ENCODE measurements at places on chromosomes 5 and 9.

GRCh38 chr5:124847907-124848306, 101.5 kb upstream of the ZNF608 start:
- DNase-seq, result no peak

- no peak for DNase-seq
Measured at GRCh38 chr5:172635038-172635437, 6.0 kb upstream of the NEURL1B start.

GRCh38 chr9:123005964-123006363, 27.5 kb upstream of the GPR21 start:
- no peak for DNase-seq

GRCh38 chr5:14209222-14209822, 66.2 kb downstream of the TRIO start:
- DNase-seq, result no peak

DNA sequence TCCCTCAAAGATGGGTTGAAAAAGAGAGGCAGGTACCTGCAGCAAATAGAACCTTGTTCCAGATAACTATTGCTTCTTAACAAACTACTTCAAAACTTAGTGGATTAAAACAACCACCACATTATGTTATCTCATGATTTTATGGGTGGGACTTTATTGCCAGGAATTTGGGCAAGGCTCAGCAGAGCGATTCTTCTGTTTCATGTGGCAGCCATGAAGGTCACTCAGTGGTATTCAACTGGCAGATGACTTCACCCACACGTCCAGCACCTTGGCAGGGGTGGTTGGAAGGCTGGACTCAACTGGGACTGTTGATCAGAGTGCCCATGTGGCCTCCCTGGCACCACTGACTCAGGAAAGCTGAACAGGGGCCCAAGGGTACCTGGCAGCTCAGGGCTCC, 112.0 kb downstream of the HSD17B3 start:
- DNase-seq, result no peak

GRCh38 chr5:96054311-96055030, 92.8 kb upstream of the ELL2 start:
- no peak for DNase-seq

DNA sequence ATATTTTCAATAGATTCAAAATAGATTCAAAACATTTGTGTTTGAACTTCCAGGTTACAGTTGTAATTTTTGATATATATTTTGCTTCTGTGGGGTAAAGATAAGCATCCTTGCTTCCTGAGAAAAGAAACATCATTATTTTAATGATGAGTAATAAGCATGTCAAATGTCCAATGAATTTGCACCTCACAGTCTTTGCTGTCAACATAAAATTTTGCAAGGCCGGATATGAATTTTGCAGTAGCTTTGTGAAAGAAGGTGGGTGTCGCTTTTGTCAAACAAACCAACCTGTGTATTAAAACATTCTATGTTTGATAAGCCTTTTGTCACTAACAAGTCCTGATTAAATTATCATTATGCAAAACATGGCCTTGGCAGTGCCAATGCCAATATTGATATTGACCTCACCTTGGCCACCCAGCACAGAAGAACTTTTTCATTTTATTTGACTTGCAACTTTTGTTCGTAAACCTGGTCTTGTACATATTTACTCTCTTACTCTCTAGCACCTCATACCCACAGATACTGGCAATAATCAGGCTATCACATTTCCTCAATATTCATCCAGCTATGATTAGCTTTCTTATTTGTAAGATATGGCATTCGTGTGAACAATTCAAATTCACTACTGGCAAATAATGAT, 645.0 kb upstream of the KLF4 start:
- no peak for DNase-seq

GRCh38 chr5:158812408-158812807, 287.3 kb downstream of the EBF1 start:
- peak; percentile 4 for DNase-seq

DNA sequence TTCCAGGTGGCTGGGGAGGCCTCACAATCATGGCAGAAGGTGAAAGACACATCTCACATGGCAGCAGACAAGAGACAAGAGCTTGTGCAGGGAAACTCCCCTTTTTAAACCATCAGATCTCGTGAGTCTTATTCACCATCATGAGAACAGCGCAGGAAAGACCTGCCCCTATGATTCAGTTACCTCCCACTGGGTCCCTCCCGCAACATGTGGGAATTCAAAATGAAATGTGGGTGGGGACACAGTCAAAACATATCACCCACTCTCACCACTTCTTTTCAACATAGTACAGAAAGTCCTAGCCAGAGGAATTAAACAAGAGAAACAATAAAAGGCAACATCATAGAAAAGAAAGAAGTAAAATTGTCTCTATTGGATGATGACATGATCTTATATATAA, 223.4 kb upstream of the SLC24A2 start:
- DNase-seq, result peak; percentile 56

DNA sequence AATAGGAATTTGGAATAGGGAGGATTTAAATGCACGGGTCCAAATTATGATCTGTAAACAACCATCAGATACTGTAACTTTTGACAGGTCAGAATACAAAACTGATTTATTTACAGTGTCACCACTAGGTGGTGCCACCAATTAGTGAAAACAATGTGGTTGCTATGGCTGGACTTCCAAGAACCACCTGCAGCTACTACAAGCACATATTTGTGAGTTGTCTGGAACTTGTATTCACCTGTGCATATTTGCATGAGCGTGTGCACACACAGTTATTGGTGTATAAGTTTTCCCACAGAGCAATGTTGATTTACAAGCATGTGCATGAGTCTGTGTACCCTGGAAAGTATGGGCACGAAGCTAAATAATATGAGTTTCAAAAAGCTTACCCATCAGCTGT, 3.0 kb upstream of the HRCT1 start:
- peak; percentile 19 for DNase-seq

GRCh38 chr9:78396087-78396486, 99.2 kb downstream of the PSAT1 start:
- no peak for DNase-seq

DNA sequence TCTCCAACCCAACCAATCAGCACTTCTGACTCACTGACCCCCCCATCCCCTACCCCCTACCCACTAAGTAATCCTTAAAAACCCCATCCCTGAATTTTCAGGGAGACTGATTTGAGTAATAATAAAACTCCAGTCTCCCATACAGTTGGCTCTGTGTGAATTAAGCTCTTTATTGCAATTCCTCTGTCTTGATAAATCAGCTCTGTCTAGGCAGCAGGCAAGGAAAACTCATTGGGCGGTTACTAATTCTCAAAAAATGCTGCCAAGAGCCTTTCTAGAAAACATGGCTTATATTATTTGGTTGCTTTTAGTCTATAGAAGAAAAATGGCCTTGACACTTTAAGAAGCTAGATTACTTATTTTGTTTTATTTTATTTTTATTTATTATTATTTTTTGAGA, 131.7 kb downstream of the SUSD1 start:
- no peak for DNase-seq

DNA sequence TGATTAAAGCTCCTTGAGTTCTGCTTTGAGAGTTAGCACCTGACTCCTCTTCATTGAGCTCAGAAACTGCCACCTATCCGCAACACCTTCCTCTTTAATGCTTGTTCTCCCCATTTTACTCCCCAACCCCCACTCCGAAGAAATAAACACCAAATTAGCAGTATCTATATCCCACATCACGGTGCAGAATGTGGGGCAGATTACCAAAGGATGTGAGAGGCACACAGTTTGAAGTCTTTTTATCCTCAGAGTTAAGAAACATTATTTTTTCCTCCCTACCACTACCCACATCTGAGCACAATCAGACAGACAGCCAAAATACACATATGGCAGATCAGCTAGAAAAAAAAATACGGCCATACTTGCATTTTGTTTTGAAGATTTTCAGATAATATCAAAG, 26.1 kb upstream of the IL7R start:
- no peak for DNase-seq

GRCh38 chr9:88748566-88749261, 213.7 kb downstream of the NXNL2 start:
- no peak for DNase-seq

- DNase-seq, result no peak
Measured at GRCh38 chr5:159426694-159427093, 96.4 kb upstream of the IL12B start.

DNA sequence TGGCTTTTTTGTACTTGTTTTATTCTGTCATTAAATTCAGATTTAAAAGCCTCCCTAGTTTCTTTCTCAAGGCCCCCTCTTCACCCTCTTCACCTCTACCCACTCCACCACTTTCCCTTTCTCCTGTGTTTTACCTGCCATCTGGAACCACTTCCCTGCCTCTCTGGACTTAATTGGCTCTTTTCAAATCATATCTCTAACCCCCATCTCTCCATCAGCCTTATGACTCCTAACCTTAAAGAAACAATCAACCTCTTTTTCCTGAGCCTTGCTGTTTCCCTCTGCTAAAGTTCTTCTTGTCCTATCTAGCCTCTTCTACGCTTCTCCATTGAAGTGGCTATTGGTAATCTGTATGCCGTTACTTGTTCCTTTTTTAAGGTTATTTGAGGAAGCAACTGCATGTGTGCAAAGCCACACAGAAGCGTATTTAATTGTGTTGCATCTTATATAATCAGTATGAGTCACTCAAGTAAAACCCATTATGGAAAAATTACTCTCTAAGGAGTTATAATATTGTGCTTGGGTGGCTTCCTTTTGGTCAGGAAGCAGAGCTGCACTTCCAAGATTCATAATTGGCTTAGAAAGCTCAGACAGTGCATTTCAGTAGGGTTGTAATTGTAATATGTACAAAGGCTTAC, 653.6 kb upstream of the ITGA1 start:
- no peak for DNase-seq

- DNase-seq, result no peak
Measured at GRCh38 chr5:6949230-6949629, 236.0 kb downstream of the TENT4A start.

DNA sequence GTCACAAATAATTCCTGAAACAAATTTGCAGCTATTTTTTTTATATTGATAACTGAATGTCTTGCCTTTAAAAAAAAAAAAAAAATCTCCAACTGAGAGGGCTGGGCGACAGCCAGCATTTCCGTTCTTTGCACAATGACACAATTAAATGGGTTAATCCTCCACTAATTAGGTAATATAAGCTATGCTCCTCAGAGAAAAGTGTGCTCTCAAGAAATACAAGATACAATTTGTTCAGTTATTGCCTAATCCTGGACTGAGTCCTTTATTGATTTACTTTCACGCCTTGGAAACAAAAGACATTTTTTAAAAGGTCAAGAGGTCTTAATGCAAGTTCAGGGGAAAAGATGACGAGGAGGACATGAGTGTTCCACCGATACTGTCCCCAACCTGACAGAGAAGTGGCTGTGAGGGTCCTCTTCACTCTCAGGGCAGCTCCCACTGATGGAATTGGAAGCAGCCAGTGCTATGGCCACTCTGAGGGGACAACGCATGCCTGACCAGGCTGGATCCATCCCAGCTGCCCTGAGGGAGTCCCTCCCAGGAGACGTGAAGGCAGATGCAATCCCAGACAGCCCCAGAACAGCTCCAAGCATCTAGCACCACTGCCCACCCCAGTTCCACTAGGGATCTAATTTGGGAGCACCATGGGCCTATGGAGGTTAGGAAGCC, 220.7 kb downstream of the GNA14 start:
- DNase-seq, result no peak

DNA sequence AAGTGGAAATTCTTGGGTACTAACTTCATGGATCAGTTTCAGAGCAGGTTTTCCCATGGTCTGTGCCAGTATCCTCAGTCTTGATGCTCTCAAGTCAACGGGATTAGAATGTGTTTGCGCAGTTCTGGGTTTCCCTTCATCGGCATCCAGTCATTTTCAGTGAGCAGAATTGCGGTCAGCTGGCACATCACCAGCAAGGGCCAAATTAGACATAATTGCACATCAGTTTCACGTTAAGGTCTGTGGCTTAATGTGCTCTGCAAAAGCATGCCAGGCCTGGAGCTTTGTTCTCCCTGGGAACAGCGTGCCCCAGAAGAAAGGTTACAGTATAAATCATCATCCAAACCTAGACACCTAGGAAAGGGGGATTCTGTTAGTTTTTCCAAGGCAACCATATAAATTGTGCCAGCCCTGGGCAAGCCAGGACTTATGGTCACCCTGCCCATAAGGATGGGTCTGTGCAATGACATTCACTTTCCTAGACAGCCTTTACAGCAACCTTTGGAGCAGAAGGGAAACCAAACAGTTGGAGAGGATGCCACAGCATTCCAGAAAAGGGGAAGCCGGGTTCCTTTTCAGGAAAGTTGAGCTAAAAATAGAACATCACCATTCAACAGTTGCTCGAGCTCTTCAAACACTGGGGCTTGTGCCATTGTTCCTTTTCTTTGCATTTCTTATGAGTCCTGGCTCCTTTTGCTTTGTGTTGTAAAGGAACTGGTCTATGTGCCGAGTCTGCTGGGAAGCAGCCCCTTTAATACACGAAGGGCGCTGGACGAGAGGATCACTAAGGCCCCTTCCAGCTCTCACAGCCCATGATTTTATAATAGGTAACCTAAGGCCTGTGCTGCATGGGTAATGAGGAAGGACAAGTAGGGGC, 23.1 kb downstream of the IQGAP2 start:
- DNase-seq, result no peak
